Mesendoderm (in vitro differentiated cells): ENCODE measurements at places on chromosomes 2 and 18.

DNA sequence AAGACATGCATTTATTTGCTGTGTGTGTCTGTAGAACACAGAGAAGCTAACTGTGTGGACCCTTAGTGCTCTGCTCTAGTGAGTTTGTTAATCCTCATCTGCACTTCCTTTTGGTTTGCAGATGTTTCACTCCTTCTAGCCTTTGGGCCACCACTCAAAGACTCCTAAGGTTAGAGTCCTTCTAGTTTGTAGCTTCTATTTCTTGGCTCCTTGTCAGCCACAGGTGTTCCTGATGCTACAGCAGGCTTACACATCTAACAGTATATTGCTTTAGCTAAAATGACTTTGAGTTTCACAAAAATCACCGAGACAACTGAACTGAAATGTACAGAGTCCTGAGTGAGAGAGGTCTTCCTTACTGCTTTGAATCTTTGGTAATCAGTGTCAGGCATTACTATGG, 551.4 kb downstream of the NRXN1 start:
- H3K27me3 ChIP-seq, result no peaks in the 10 kb centered on the region
- no peak overlapping the region for H3K4me3 ChIP-seq
- no peak for DNase-seq
- no peaks in the 10 kb centered on the region for H3K4me1 ChIP-seq
- no peak overlapping the region for H3K27ac ChIP-seq

- H3K4me1 ChIP-seq, result no peaks in the 10 kb centered on the region
- H3K27ac ChIP-seq, result no peak overlapping the region
- H3K27me3 ChIP-seq, result no peaks in the 10 kb centered on the region
- no peaks in the 10 kb centered on the region for H3K36me3 ChIP-seq
- H3K4me3 ChIP-seq, result no peak overlapping the region
Observed at GRCh38 chr2:62654876-62655359, 50.6 kb upstream of the EHBP1 start.

DNA sequence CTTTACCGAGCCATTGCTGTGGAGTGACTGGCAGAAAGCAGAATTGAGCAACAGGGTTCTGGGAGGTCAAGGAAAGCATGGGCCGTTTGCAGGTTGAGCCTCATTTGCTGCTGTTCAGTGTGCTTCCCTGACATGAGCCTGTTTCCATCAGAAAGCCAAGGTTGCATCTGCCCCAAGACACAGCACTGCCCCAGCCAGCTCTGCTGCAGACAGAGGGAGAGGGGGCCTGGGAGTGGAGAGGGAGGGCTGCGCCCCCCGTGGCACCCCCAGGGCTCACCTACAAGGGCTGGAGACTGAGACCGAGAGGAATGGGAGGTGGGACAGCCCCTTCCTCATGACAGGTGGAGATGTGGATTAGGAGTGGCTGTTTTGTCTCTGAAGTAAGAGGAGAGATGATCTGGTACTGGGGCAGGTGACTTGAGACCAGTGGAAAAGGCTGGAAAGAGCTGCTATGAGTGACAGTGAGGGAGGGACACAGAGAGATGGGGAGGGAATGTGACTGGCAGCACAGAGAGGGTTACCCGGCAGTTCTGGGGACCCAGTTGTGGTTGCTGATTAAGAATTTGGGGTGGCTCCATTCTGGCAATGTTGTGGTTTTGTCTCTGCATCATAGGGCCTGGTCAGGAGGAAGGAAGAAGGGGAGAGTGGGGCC, 218.0 kb downstream of the DYSF start:
- no peaks in the 10 kb centered on the region for H3K36me3 ChIP-seq
- H3K4me1 ChIP-seq, result no peaks in the 10 kb centered on the region
- no peak for DNase-seq

GRCh38 chr2:21256006-21256405, 132.2 kb downstream of the TDRD15 start:
- no peak overlapping the region for H3K4me3 ChIP-seq
- peak; percentile 43 for DNase-seq
- H3K27ac ChIP-seq, result no peak overlapping the region
- H3K27me3 ChIP-seq, result no peaks in the 10 kb centered on the region
- H3K36me3 ChIP-seq, result no peaks in the 10 kb centered on the region

GRCh38 chr18:57863706-57864105, 60.6 kb upstream of the ATP8B1 start:
- DNase-seq, result no peak

- H3K27ac ChIP-seq, result no peak overlapping the region
- H3K27me3 ChIP-seq, result no peaks in the 10 kb centered on the region
- peak; percentile 63 for DNase-seq
- H3K36me3 ChIP-seq, result no peaks in the 10 kb centered on the region
- H3K4me1 ChIP-seq, result peaks cover 3% of the 10 kb centered on the region
Observed at GRCh38 chr2:37326285-37326684, 1.7 kb upstream of the PRKD3 start.

- peaks cover 2% of the 10 kb centered on the region for H3K4me1 ChIP-seq
- no peaks in the 10 kb centered on the region for H3K36me3 ChIP-seq
- H3K4me3 ChIP-seq, result no peak overlapping the region
- H3K27me3 ChIP-seq, result no peaks in the 10 kb centered on the region
- no peak overlapping the region for H3K27ac ChIP-seq
Observed at GRCh38 chr2:42901076-42901640, 108.8 kb upstream of the HAAO start.

DNA sequence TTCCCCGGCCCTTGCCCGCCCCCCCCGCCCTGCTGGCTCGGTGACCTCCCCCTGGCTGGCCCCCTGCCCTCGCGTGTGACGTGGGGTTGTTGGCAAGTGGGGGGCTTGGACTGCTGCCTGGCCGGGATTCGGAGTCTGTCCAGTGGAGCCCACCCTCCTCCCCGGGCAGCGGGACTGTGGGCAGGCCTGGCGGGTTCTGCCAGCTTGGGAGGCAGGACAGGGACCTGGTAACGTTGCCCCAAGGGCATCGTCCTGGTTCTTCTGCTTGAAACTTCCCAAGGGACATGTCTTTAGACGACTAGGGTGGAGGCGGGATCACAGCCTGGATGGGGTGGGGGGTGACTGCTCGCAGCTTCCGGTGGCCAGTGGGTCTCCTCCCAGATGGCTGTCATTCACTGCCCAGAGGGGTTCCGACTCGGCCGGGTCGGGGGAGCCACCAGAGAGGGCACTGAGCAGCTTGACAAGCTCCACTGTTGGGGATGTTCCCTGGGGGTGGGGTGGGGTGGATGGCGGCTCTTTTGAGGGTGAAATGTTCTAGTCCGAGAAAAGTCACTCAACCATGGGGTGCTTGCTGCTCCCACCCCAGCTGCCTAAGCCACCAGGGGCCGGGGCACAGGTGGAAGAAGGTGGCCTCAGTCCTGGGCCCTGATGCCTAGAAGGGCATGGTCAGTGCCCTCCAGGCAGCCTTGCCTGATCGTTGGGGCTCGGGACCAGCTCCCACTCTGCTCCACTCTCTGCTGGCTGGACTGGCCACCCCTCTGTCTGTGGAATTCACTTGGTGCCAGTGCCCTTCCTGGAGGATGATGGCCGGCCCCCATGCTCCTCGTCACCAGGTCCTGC, 4.3 kb upstream of the HS6ST1 start:
- H3K27ac ChIP-seq, result no peak overlapping the region
- peak; percentile 56 for DNase-seq
- no peak overlapping the region for H3K4me3 ChIP-seq
- peaks cover 4% of the 10 kb centered on the region for H3K4me1 ChIP-seq
- H3K36me3 ChIP-seq, result no peaks in the 10 kb centered on the region
- no peaks in the 10 kb centered on the region for H3K27me3 ChIP-seq

GRCh38 chr2:69685321-69686048, 41.9 kb upstream of the AAK1 start:
- no peaks in the 10 kb centered on the region for H3K4me1 ChIP-seq
- H3K36me3 ChIP-seq, result no peaks in the 10 kb centered on the region

- H3K27ac ChIP-seq, result no peak overlapping the region
- peaks cover 3% of the 10 kb centered on the region for H3K4me1 ChIP-seq
- H3K27me3 ChIP-seq, result no peaks in the 10 kb centered on the region
- DNase-seq, result no peak
- no peaks in the 10 kb centered on the region for H3K36me3 ChIP-seq
- H3K4me3 ChIP-seq, result no peak overlapping the region
Observed at GRCh38 chr18:63286926-63287325, 32.6 kb downstream of the BCL2 start.

GRCh38 chr2:241896746-241897201, 27.2 kb downstream of the RTP5 start:
- no peak overlapping the region for H3K27ac ChIP-seq
- H3K36me3 ChIP-seq, result no peaks in the 10 kb centered on the region
- no peaks in the 10 kb centered on the region for H3K27me3 ChIP-seq
- H3K4me3 ChIP-seq, result no peak overlapping the region
- peaks cover 2% of the 10 kb centered on the region for H3K4me1 ChIP-seq

GRCh38 chr2:100819370-100820272, at the start of gene NPAS2:
NPAS2 (plus strand) TSS chr2:100820139; CDS start chr2:100904755, 84,616 bp downstream.
- H3K27ac ChIP-seq, result no peak within 1 kb of the TSS
- no peaks in the 10 kb centered on the region for H3K4me1 ChIP-seq
- peaks cover 27% of the 10 kb centered on the region for H3K27me3 ChIP-seq
- no peaks in the 10 kb centered on the region for H3K36me3 ChIP-seq
- peak within 1 kb of the TSS; percentile 12 for H3K4me3 ChIP-seq

- H3K4me1 ChIP-seq, result peaks cover 3% of the 10 kb centered on the region
- DNase-seq, result no peak
- no peaks in the 10 kb centered on the region for H3K36me3 ChIP-seq
Observed at GRCh38 chr2:84889332-84889731, 8.4 kb upstream of the TRABD2A start.

- no peak overlapping the region for H3K4me3 ChIP-seq
- H3K36me3 ChIP-seq, result no peaks in the 10 kb centered on the region
- peaks cover 30% of the 10 kb centered on the region for H3K27me3 ChIP-seq
Observed at GRCh38 chr2:161414042-161415033, 1.8 kb upstream of the TBR1 start.

- no peaks in the 10 kb centered on the region for H3K36me3 ChIP-seq
- no peak overlapping the region for H3K27ac ChIP-seq
- H3K4me1 ChIP-seq, result peaks cover 12% of the 10 kb centered on the region
- H3K27me3 ChIP-seq, result no peaks in the 10 kb centered on the region
- DNase-seq, result no peak
Observed at GRCh38 chr18:48994044-48994651, 43.4 kb upstream of the SMAD7 start.

- no peak overlapping the region for H3K4me3 ChIP-seq
- no peaks in the 10 kb centered on the region for H3K4me1 ChIP-seq
- DNase-seq, result no peak
- no peaks in the 10 kb centered on the region for H3K36me3 ChIP-seq
- no peak overlapping the region for H3K27ac ChIP-seq
Observed at GRCh38 chr2:19979932-19980331, 10.0 kb downstream of the WDR35 start.

GRCh38 chr2:80190166-80190565, 114.4 kb downstream of the LRRTM1 start:
- H3K4me3 ChIP-seq, result no peak overlapping the region
- DNase-seq, result no peak
- H3K36me3 ChIP-seq, result no peaks in the 10 kb centered on the region
- H3K4me1 ChIP-seq, result peaks cover 4% of the 10 kb centered on the region
- H3K27ac ChIP-seq, result no peak overlapping the region
- H3K27me3 ChIP-seq, result no peaks in the 10 kb centered on the region

- H3K4me3 ChIP-seq, result no peak overlapping the region
- no peaks in the 10 kb centered on the region for H3K27me3 ChIP-seq
- no peaks in the 10 kb centered on the region for H3K36me3 ChIP-seq
- DNase-seq, result no peak
Observed at GRCh38 chr2:199131136-199131655, 326.5 kb downstream of the SATB2 start.

DNA sequence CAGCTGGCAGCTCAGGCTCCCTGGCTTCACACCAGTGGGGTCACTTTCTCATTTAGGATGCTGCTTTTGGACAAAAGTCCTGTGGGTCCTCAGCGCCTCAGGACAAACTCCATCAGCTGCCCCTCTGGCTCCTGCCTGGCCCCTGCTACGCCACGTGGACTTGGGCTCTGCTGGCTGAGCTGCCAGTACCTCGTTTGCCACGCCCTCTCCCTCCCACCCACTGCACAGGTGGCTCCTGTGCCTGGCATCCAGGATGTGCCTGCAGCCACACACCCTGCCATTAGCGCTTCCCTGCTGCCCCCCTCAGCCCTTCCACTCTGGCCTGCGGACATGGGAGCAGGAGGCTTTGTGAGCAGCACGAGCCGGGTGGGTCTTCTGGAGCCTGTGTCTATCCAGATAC, 118.9 kb downstream of the ZNF236 start:
- no peaks in the 10 kb centered on the region for H3K4me1 ChIP-seq
- H3K36me3 ChIP-seq, result peaks cover 3% of the 10 kb centered on the region
- no peak overlapping the region for H3K27ac ChIP-seq
- no peaks in the 10 kb centered on the region for H3K27me3 ChIP-seq
- DNase-seq, result no peak

DNA sequence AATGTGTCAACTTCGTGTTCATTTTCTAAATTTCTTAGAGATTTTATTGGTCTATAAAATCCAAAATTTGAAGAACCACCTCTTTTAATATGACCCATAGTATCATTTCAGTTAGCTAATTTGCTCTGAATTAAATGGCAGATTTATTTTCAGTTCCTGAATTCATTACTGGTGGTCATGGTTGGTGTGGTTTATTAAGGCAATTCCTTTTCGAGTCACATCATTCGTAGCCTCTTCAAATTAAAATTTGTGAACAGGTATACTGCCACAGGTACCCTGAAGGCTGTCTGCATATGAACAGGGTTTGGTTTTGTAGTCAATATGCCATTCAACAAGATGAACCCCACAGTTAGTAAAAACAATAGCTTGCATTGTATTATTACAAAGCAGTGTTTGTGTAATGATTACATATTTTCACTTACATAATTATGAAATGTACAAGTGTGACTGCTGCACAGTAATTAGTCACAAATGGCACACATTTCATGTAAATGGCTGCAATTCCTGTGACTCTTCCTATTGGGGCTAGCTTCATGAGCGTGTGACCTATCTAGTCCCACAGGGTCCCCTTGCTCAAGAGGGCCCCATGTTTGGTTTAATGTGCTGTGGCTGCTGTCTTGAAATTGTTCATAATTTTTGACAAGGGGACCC, 48.9 kb downstream of the CDC42EP3 start:
- no peak for DNase-seq
- no peak overlapping the region for H3K27ac ChIP-seq
- H3K27me3 ChIP-seq, result no peaks in the 10 kb centered on the region
- no peaks in the 10 kb centered on the region for H3K4me1 ChIP-seq
- no peak overlapping the region for H3K4me3 ChIP-seq

DNA sequence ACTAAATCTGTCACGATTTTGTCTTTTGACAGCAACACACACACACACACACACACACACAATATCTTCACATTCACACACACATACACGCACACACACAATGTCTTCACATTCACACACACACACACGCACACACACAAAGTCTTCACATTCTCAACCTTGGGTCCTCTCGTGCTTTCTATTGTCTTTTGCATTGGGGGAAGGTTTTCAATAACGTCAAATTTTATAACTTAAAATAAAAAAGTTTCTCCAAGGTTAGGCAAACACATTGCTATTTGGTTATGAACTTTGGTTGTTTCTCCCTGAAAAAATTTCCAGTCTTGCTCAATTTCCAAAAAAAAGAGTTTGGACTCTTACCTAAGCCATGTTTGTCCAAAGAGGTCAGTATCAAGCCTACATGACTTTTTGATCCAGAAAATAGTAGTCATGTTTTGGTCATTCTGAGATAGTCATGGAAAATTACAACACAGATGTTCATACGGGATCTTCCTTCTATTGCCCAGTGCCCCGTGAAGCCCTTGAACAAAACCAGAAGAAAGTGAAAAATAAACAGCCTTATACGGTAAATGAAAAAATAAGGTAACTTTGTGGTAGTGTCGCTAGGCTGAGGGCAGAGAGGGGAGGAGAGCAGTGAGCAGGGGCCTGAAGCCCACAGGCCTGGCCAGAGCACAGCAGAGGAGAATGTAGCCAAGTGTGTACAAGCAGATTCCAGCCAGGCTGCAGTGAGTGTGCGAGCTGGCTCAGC, 542.8 kb upstream of the ID2 start:
- no peak for DNase-seq
- H3K27me3 ChIP-seq, result no peaks in the 10 kb centered on the region
- no peaks in the 10 kb centered on the region for H3K36me3 ChIP-seq
- H3K27ac ChIP-seq, result no peak overlapping the region
- no peaks in the 10 kb centered on the region for H3K4me1 ChIP-seq
